Heart right ventricle (tissue), 16 donors: ENCODE measurements at places on chromosomes 13 and 19.

DNA sequence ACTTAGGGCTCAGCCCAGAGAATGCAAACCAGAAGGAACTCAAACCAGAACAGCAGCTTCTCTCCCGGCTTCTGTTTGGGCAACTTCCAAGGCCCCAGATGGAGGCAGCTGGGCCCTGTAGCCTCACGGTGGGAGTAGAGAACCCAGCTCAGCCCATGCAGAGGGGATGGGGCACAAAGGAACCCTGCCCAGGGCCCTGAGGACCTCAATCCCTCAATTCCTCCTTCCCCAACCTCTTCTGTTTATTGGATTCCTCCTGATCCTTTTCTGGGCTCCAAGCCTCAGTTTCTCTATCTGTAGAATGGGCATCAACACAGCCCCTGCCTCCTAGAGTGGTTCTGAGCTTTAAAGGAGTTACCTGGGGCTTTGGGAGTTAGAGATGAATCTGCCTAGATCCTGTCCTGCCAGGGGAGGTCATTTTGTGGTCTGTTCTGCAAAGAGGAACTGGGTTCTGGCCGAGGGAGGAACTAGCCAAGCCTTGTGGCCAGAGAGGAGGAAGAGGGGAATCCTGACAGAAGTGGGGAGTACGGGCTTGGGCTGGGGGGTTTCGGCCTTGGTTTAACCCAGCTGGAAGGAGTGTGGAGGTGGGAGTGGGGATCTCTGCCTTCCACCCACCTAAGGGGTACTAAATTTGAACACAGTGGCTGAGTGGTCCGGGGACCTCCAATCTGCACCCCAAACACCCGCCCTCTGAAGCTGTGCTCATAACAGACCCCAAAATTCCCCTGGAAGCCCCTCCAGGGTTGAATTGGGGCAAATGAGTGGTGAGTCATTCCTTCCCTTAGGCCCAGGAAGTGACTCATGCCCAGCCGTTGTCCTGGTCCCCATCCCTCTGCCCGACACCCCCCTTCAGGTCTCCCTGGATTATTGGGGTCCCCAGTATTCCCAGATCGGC is 2.7 kb downstream of the ADGRE5 start:
- H3K4me1 ChIP-seq = peaks cover 39% of the 10 kb centered on the region
- H3K4me3 ChIP-seq = peak overlapping the region; percentile 81
- DNase-seq = peak; percentile 42
- peak overlapping the region; percentile 71 for H3K27ac ChIP-seq

DNA sequence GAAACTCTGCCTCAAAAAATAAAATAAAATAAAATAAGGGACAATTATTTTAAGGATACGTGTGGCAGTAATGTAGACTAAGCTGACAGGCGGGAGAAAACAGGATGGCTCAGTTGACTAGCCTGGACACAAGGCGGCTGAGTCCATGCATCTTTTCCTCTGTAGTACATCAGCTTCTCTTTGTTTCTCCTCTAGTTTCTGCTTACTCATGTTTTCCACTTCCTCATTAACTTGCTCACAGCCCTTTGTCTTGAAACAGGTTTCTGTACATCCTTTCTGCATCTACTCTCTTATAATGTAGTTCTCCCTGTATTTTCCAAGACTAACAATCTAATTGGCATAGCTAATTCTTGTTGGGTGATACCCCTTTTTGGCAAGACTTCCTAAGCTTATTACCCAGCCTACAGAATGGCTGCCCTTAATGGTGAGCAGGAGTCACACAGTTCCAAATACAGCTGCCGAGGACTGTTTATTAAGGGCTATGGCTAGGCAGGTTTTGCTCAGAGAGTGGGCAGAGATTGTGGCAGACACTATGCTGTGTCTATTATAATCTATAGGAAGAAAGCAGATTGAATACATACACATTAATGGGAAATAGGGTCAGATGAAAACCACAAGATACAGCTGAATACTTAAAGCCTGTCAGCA is 58.7 kb upstream of the KLF5 start:
- no peak overlapping the region for H3K4me3 ChIP-seq
- H3K27me3 ChIP-seq = no peaks in the 10 kb centered on the region
- peaks cover 34% of the 10 kb centered on the region for H3K36me3 ChIP-seq

- no peak for DNase-seq
- H3K4me1 ChIP-seq = peaks cover 40% of the 10 kb centered on the region
- peak overlapping the region; percentile 77 for H3K4me3 ChIP-seq
- no peaks in the 10 kb centered on the region for H3K27me3 ChIP-seq
- peak overlapping the region; percentile 99 for H3K27ac ChIP-seq
Measured at GRCh38 chr19:14517446-14517839, 754 bp downstream of the DNAJB1 start.

- no peak overlapping the region for H3K4me3 ChIP-seq
- no peaks in the 10 kb centered on the region for H3K27me3 ChIP-seq
- peaks cover 20% of the 10 kb centered on the region for H3K4me1 ChIP-seq
- H3K27ac ChIP-seq = peak overlapping the region; percentile 47
Measured at GRCh38 chr13:110108348-110109139, 198.4 kb downstream of the COL4A1 start.

DNA sequence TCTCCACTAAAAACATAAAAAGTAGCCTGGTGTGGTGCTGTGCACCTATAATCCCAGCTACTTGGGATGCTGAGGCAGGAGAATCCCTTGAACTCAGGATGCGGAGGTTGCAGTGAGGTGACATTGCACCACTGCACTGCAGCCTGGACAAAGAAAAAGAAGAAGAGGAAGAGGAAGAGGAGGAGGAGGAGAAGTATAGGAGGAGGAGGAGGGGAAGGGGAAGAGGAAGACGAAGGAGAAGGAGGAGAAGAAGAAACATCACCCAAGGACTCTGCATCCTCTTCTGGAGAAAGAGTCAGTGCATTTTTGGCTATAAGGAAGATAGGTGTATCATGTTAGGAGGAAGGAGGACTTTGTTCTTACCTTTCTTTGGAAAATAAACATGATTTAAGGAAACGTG is 13.0 kb upstream of the FPR3 start:
- H3K4me1 ChIP-seq = peaks cover 7% of the 10 kb centered on the region
- no peak for DNase-seq
- H3K4me3 ChIP-seq = no peak overlapping the region
- no peak overlapping the region for H3K27ac ChIP-seq

- no peak overlapping the region for H3K4me3 ChIP-seq
- H3K36me3 ChIP-seq = no peaks in the 10 kb centered on the region
- H3K4me1 ChIP-seq = peaks cover 7% of the 10 kb centered on the region
- no peak for DNase-seq
- no peaks in the 10 kb centered on the region for H3K27me3 ChIP-seq
Measured at GRCh38 chr19:13788991-13789390, 6.3 kb upstream of the ZSWIM4 start.

DNA sequence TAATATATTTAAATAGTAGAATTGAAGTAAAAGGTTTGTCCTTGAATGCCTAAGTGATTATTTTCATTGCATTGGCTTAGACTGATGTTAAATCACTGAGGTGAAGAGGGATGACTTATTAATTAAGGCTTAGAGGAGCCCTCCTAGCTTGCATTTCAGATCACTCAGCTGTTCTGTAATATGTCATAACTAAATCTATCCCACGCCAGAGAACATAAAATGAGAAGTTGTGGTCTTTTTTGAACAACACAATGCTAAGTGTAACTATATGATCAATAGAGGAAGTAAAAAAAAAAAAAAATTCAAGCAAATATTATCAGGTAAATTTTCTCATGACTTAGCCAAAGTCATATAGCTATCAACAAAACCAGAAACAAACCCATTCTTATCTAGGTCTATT is 752.2 kb downstream of the GPC5 start:
- H3K4me1 ChIP-seq = no peaks in the 10 kb centered on the region
- H3K36me3 ChIP-seq = no peaks in the 10 kb centered on the region
- H3K27me3 ChIP-seq = no peaks in the 10 kb centered on the region
- no peak overlapping the region for H3K27ac ChIP-seq

- no peaks in the 10 kb centered on the region for H3K4me1 ChIP-seq
- peak; percentile 60 for DNase-seq
- H3K4me3 ChIP-seq = peak overlapping the region; percentile 20
- H3K27me3 ChIP-seq = no peaks in the 10 kb centered on the region
Measured at GRCh38 chr13:23558675-23559536, 11.3 kb upstream of the TNFRSF19 start.

- H3K27me3 ChIP-seq = no peaks in the 10 kb centered on the region
- no peak for DNase-seq
- H3K4me1 ChIP-seq = no peaks in the 10 kb centered on the region
- no peak overlapping the region for H3K27ac ChIP-seq
- H3K4me3 ChIP-seq = no peak overlapping the region
Measured at GRCh38 chr13:82436099-82436585, 1446.1 kb downstream of the SLITRK1 start.

DNA sequence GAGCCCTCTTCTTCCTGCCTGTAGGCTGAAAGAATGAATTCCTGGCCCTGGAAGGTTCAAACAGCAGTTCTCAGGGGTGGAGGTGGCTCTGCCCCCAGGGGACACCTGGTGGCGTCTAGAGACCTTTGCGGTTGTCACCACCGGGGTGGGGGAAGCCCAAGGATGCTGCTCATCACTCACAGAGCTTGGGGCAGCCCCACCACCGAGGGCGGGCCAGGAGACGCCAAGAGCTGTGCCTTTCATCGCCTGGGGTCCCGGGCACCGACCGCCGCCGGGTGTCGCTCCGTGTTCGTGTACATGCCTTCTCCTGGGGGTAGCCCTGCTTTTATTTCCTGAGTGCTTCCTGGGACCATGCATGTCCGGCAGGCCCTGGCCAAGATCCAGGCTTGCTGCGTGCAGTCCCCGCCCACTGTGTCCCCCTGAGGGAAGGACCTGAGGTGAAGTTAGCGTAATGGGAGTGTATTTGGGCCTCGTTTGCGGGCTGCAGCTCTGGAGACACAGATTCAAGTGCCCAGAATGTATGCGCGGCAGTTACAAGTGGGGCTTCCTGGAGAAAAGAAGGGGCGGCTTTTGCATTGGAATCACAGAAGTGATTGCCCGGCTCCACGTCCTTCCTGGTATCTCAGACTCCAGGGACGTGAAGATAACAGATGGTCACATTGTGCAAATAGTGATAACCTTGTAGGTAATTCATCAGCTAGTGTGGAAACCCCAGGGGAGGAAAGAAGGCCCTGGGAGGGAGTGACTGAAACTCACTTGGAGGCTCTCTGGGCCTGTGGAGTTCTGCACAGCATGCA is 7.8 kb downstream of the DOT1L start:
- H3K27me3 ChIP-seq = no peaks in the 10 kb centered on the region
- peak; percentile 68 for DNase-seq
- H3K36me3 ChIP-seq = no peaks in the 10 kb centered on the region
- peak overlapping the region; percentile 4 for H3K4me3 ChIP-seq
- H3K27ac ChIP-seq = peak overlapping the region; percentile 23
- peaks cover 81% of the 10 kb centered on the region for H3K4me1 ChIP-seq

DNA sequence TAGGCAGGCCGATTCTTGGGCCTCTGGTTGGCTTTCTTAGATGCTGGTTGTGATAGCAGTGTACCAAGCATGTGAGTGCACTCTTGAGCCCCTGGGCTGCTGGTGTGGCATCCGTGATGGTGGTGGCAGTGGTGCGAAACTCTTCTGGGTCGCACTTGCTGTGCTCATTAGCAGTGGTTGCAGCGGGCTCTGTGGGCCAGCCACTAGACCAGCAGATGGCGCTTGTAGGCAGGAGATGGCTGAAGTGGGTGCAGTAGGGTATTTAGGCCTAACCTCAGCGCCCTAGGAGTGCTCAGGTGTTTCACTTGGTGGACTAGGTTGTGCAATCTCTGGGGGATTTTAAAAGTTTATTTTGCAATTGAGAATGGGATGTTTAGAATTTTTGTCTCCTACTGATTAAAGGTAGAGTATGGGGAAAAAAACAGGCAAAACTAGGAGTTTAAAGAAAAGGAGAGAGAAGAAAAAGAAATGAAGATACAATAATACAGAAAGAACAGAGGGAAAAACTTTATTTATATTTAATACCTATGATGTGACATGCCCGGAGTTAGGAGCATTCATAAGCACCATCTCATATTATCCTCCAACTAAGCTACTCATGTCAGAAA is 4.3 kb upstream of the ZNF17 start:
- no peaks in the 10 kb centered on the region for H3K36me3 ChIP-seq
- H3K27me3 ChIP-seq = no peaks in the 10 kb centered on the region
- H3K4me3 ChIP-seq = no peak overlapping the region
- DNase-seq = peak; percentile 57
- H3K27ac ChIP-seq = no peak overlapping the region
- peaks cover 8% of the 10 kb centered on the region for H3K4me1 ChIP-seq

DNA sequence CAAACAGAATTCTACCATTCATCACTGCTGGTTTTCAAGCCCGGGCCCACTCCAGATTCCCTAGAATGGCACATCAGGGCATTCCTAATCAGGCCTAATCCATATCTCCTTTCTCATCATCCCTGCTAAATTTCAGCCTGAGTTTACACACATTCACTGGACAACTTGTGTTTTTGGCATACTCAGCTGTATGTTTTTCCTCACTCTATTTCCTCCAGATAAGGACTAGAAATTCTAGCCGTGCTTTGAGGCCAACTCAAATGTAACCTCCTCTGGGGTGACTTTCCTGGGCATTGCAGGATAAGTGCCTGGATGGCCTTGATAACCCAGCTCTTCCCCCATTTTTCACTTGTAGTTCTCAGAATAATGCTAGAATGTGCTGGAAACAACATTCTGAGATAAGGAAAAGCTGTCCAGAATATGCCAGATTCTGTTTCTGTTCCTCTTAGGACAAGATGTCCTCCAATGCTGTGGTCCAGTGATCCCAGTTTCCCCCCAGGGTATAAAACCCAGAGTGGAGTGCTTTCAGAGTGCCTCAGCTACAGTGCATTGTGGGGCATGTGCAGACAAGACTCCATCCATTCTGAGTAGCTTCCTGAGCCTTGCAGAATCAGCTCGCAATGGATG is 66.9 kb upstream of the CLDN10 start:
- H3K4me3 ChIP-seq = no peak overlapping the region
- H3K36me3 ChIP-seq = no peaks in the 10 kb centered on the region
- DNase-seq = no peak
- no peaks in the 10 kb centered on the region for H3K27me3 ChIP-seq
- no peaks in the 10 kb centered on the region for H3K4me1 ChIP-seq
